Glutamatergic neuron (in vitro differentiated cells): ENCODE measurements at places on chromosomes 7 and 10. TPM values are rescaled to one million over a fixed set of nuclear protein-coding genes. Genes with fewer than 3 reads are reported as not detected.

DNA sequence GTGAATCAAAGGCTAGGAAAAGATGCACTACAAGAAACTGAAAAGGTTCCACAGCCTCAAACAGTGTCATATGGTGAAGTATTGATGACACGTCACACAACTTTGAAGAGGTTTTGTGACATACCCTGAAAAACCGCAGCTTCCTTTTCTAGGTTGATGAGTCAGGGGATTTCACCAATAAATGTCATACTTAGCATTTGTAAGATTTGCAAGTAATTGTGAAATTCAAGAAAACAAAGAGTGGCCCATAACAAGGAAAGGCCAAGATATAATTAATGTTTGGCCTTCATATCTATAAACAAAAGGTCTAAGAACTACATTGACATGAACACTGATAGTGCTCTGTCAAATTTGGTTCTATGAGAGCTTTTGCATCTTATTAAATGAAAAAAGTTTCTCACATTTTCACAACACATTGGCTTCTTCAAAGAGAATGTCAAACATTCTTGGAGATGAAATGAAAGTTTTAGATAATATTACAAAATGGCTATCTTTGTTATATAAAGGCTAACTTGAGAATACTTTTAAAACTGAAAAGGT, 62.0 kb upstream of the NAMPT start:
- H3K27ac ChIP-seq, result no peak overlapping the region
- peaks cover 33% of the 10 kb centered on the region for H3K36me3 ChIP-seq
- no peak overlapping the region for H3K4me3 ChIP-seq
- no peaks in the 10 kb centered on the region for H3K4me1 ChIP-seq

GRCh38 chr7:935874-936385, 18.6 kb downstream of the ADAP1 start:
- DNase-seq, result no peak
- H3K4me1 ChIP-seq, result no peaks in the 10 kb centered on the region
- H3K27ac ChIP-seq, result no peak overlapping the region
- peaks cover 10% of the 10 kb centered on the region for H3K36me3 ChIP-seq

- peaks cover 21% of the 10 kb centered on the region for H3K4me1 ChIP-seq
- no peak overlapping the region for H3K27ac ChIP-seq
- peaks cover 2% of the 10 kb centered on the region for H3K27me3 ChIP-seq
- H3K36me3 ChIP-seq, result no peaks in the 10 kb centered on the region
- DNase-seq, result no peak
These were observed 63.0 kb downstream of the GNAI1 start for GRCh38 chr7:80197627-80198026.

DNA sequence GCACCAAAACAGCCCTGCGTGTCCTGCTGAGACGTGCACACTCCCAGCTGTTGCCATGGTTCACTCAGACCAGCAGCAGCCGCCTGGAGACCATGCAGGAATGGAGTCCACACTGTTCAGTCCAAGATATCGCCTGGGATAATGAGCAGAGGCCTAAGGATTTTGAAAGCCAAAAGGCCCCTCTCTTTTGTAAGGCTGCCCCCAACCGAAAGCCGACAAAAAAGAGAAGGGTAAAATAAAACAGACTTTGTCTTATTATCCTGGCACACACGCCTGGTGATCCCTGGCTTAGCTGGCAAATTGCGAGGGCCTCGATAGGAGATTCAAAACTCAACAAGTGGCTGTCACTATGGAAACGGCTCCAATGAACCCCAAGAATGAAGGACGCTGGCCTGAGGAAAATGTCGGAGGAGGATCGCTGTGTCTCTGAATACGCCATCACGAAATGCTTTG, 263.6 kb downstream of the SKIDA1 start:
- H3K27ac ChIP-seq, result no peak overlapping the region
- no peaks in the 10 kb centered on the region for H3K36me3 ChIP-seq
- H3K4me3 ChIP-seq, result no peak overlapping the region
- H3K27me3 ChIP-seq, result peaks cover 5% of the 10 kb centered on the region

Gene MUC12
- 1.0 TPM for total RNA-seq

DNA sequence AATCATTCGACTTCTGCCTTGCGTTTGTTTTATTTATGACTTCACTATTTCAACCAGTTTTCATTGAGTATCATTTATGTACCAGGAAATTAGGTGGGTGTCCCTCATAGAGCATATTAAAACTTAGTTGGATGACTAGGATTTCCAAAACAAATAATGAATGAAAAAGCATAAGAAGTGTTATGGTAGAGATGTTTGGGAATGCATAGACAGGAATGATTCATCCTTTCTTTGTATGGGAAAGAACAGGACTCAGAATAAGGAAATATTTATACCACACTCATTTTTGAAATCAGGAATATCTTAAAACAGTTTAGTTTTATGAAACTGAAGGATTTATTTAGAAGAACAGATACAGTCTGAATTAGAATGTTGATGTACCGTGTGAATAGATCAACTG, 315.7 kb downstream of the EXOC4 start:
- peaks cover 3% of the 10 kb centered on the region for H3K4me1 ChIP-seq
- no peaks in the 10 kb centered on the region for H3K36me3 ChIP-seq
- no peak overlapping the region for H3K27ac ChIP-seq

Gene NKX1-2
- 0.59 TPM for total RNA-seq

GRCh38 chr10:88108115-88108610, 244.7 kb downstream of the PTEN start:
- H3K4me1 ChIP-seq, result no peaks in the 10 kb centered on the region
- peaks cover 3% of the 10 kb centered on the region for H3K27me3 ChIP-seq
- H3K4me3 ChIP-seq, result no peak overlapping the region
- no peak overlapping the region for H3K27ac ChIP-seq

Gene ZNF239
- 4.1 TPM for total RNA-seq

- H3K27ac ChIP-seq, result no peak overlapping the region
- H3K36me3 ChIP-seq, result no peaks in the 10 kb centered on the region
- peaks cover 3% of the 10 kb centered on the region for H3K4me1 ChIP-seq
- peaks cover 14% of the 10 kb centered on the region for H3K27me3 ChIP-seq
- H3K4me3 ChIP-seq, result no peak overlapping the region
These were observed 414.6 kb upstream of the FOXK1 start for GRCh38 chr7:4267341-4268039.

GRCh38 chr10:90858461-90858968, 676 bp upstream of the HTR7 start:
- peak overlapping the region; percentile 88 for H3K4me3 ChIP-seq
- peaks cover 3% of the 10 kb centered on the region for H3K36me3 ChIP-seq
- H3K27me3 ChIP-seq, result peaks cover 8% of the 10 kb centered on the region
- no peak for DNase-seq

Gene GPNMB
- not detected for total RNA-seq

- H3K36me3 ChIP-seq, result no peaks in the 10 kb centered on the region
- no peak overlapping the region for H3K4me3 ChIP-seq
- H3K27me3 ChIP-seq, result peaks cover 4% of the 10 kb centered on the region
- DNase-seq, result no peak
These were observed 38.9 kb downstream of the PRSS2 start for GRCh38 chr7:142809671-142810070.

Gene IGF2BP3
- total RNA-seq, result 47.0 TPM

Gene BLNK
- not detected for total RNA-seq

GRCh38 chr7:690478-691360, 35.8 kb upstream of the DNAAF5 start:
- H3K4me1 ChIP-seq, result no peaks in the 10 kb centered on the region
- H3K4me3 ChIP-seq, result no peak overlapping the region
- no peak overlapping the region for H3K27ac ChIP-seq
- peaks cover 4% of the 10 kb centered on the region for H3K27me3 ChIP-seq
- DNase-seq, result no peak
- H3K36me3 ChIP-seq, result peaks cover 30% of the 10 kb centered on the region

DNA sequence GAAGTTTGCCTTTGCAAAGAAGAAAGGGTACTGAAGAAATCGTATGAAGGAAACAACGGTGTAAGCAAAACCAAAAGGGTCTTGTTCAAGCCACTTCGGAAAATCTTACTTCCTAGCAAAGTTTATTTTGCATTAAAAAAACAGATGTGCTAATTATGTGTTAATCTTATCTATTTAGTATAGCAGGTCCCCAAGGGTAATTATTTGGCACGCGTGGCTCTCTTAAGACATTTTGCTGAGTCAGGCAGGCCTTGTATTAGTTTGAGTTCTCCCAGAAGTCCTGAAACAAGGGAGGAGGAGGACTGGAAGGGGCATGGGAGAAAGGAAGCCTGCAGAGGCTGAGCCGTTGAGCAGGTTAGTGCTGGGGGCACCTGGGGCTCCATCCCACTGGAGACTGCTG, 44.9 kb downstream of the TMEM178B start:
- H3K4me1 ChIP-seq, result peaks cover 6% of the 10 kb centered on the region
- no peaks in the 10 kb centered on the region for H3K36me3 ChIP-seq
- no peak overlapping the region for H3K27ac ChIP-seq
- H3K4me3 ChIP-seq, result no peak overlapping the region
- peaks cover 2% of the 10 kb centered on the region for H3K27me3 ChIP-seq

GRCh38 chr10:25831080-25831479, 102.9 kb upstream of the MYO3A start:
- peaks cover 2% of the 10 kb centered on the region for H3K27me3 ChIP-seq
- DNase-seq, result no peak
- H3K4me3 ChIP-seq, result no peak overlapping the region
- H3K4me1 ChIP-seq, result no peaks in the 10 kb centered on the region

DNA sequence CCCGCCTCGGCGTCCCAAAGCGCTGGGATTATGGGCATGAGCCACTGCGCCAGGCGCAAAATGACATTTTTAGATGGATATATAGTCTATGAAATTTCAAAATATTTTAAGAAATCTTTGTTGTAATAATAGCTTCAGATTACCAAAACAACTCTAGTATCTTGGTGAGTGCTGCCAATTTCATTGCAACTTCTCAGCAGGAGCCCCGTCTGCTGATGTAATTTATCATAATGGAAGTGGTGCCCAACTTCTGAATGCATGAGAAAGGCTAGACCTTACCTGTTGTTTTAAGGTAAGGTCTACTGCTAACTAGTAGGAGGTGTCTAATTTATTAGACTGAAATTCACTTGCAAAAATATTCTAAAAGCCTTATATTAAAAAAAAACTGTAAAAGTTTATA, 20.0 kb downstream of the PDSS1 start:
- no peak overlapping the region for H3K27ac ChIP-seq
- peaks cover 2% of the 10 kb centered on the region for H3K4me1 ChIP-seq
- no peak for DNase-seq
- H3K4me3 ChIP-seq, result no peak overlapping the region
- H3K36me3 ChIP-seq, result no peaks in the 10 kb centered on the region
- H3K27me3 ChIP-seq, result no peaks in the 10 kb centered on the region

DNA sequence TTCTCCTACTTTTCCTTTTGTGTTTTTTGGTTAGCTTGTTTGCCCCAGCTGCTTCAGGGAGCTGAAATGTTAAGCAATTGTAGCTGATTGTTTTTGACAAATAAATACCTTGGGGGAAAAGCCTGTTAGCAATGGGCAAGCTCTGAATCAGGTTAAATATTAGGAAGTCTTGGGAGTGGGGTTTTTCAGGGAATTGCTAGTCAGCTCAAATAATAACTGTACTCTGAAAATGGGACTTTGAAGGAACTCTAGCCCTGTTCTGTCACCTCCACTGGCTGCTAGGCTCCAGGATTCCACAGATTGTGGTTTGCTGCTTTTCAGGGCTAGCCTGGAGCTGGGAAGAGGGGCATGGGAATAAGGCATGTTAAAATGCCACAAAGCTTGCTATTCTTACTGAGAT, 39.5 kb downstream of the ADK start:
- H3K4me3 ChIP-seq, result no peak overlapping the region
- DNase-seq, result no peak
- no peaks in the 10 kb centered on the region for H3K27me3 ChIP-seq
- H3K36me3 ChIP-seq, result no peaks in the 10 kb centered on the region
- no peak overlapping the region for H3K27ac ChIP-seq

Gene GSTO2
- 2.0 TPM for total RNA-seq

- H3K27me3 ChIP-seq, result no peaks in the 10 kb centered on the region
- no peak for DNase-seq
- peaks cover 9% of the 10 kb centered on the region for H3K4me1 ChIP-seq
- no peak overlapping the region for H3K4me3 ChIP-seq
These were observed 190.2 kb upstream of the HGF start for GRCh38 chr7:81960026-81960425.

Gene ERVW-1
- not detected for total RNA-seq

DNA sequence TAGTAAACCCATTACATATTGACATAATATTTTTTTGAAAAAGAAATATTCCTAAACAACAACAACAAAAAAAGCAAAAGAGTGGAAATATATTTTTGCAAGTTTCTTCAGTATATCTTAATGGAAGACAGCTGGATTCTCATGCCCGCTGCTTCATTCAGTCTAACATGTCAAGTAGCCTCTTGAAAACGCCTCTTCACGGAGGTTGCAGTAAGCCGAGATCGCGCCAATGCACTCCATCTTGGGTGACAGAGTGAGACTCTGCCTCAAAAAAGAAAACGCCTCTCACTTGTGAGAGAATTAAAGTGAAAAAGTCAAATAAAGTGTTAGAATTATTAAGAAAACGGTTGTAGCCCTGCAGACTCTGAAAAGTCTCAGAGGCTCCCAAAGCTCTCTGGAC, 1.3 kb downstream of the CUTC start:
- H3K27me3 ChIP-seq, result no peaks in the 10 kb centered on the region
- H3K4me1 ChIP-seq, result peaks cover 6% of the 10 kb centered on the region
- DNase-seq, result no peak
- H3K27ac ChIP-seq, result no peak overlapping the region

Gene NPC1L1
- total RNA-seq, result not detected

Gene HOXA6
- total RNA-seq, result not detected

Gene GPER1
- 0.59 TPM for total RNA-seq

Gene RBP3
- not detected for total RNA-seq

DNA sequence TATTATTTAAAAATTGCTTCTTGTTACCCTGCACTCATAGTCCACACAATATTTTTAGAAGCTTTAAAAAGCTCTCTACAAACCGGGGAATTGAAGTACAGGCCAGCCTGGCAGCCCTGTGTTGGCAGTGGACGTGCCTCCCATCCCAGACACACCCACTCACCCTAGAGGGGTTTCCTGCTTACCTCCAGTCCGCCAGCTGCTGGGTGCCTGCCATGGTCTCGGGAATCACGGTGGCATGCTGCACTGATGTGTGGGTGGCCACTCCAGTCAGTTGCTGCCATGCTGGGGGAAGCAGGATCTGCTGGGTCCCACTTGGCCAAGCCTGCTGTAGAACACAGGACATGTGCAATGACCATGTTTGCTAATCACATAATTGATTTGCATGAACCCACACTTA, 80.4 kb downstream of the CLEC2L start:
- no peak overlapping the region for H3K27ac ChIP-seq
- no peaks in the 10 kb centered on the region for H3K4me1 ChIP-seq
- H3K27me3 ChIP-seq, result no peaks in the 10 kb centered on the region
- no peak for DNase-seq
- no peak overlapping the region for H3K4me3 ChIP-seq

- DNase-seq, result peak; percentile 74
- peak overlapping the region; percentile 28 for H3K27ac ChIP-seq
- peaks cover 6% of the 10 kb centered on the region for H3K27me3 ChIP-seq
- peak overlapping the region; percentile 43 for H3K4me3 ChIP-seq
- peaks cover 27% of the 10 kb centered on the region for H3K4me1 ChIP-seq
These were observed 91.8 kb downstream of the PTPRN2 start for GRCh38 chr7:158495786-158496185.
